ENCODE measurements at places on chromosomes 6 and 20. TPM values are rescaled to one million over a fixed set of nuclear protein-coding genes. Genes with fewer than 3 reads are reported as not detected.

- no peak for DNase-seq
Observed at GRCh38 chr20:39799366-39799965, 837.3 kb downstream of the DHX35 start.

DNA sequence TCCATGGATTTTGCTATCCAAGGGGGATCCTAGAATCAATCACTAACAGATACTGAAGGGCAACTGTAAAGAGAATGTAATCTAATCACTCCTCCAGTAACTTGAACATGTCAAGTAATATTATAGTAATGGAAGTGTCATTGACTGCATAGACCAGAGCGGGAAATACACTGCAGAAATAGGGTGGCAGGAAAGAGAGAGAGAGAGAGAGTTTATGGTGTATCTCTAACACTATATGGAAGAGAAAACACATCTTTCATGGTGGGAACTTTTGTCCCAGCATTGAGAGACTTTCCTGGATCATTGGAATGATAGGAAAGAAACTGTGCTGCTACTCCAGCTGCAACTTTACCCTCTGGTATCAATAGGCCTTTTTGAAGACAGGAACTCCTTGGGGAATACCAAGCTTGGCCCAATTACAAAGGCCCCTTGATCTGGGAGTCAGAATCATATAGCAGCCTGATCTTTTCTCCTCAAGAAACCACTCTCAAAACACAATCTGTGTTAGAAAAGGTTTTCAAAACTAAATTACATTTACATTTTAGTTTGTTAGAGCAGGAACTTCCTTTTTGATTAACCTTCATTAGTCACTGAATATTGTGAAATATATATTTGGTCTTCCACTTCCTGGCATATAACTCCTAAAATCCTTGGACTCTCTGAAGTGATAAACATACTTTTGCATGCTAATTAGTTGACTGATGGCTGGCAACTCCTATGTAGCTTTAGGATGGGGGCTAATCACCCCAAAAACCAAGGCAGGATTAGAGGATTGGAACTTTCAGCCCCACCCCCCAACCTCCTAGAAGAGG lies 29.5 kb upstream of the RNGTT start:
- DNase-seq = no peak

Gene GINS1
- total RNA-seq = 13.7 TPM

- DNase-seq = peak; percentile 90
Observed at GRCh38 chr20:63272105-63273058, at the start of gene ARFGAP1. TSS of gene ARFGAP1 (plus strand) at chr20:63272813. CDS start at chr20:63275581, 2,768 bp downstream.

Gene PTK7
- 308 TPM for total RNA-seq

Gene IL17A
- not detected for total RNA-seq

Gene ZC3H12D
- total RNA-seq = 0.72 TPM
